8988T (cell line): ENCODE measurements at places on chromosomes 12 and 14.

DNA sequence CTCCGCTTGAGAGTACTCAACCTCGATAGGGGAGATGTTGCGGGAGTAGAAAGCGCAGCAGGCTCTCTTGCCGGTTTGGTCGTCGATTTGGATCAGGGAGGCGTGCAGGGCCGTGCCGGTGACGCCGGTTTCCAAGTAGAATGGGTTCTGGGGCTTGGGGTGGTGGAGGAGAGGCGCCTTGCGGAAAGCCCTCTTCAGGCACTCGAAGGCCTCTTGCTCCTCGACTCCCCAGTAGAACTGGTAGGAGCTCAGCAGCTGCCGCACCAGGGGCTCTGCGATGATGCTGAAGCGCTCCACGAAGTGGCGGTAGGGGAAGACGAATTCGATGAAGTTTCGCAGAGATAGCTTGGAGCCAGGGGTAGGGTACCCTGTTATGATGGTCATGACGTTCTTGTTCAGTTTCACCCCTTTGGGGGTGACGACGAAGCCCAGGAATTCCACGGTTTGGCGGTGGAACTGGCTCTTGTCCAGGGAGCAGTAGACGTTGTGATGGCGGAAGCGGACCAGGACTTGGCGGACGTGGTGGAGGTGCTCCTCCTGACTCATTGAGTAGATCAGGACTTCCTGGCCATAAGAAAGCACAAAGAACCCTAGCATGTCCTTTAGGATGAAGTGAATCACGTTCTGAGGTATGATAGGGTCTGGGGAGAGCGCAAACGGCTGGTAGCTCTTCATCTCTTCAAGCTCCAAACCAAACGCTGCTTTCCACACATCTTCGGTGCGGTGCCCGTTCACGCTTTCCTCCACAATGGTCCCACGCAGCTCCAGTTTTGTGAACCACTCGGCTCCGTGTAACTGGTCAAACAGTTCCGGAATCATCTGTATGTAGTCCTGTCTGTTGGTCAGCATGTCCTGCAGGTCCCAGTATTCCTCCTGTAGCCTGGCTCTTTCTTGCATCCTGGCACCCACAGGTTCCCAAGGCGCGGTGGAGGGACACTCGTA lies 21.2 kb downstream of the RTL1 start:
- no peak for DNase-seq

DNA sequence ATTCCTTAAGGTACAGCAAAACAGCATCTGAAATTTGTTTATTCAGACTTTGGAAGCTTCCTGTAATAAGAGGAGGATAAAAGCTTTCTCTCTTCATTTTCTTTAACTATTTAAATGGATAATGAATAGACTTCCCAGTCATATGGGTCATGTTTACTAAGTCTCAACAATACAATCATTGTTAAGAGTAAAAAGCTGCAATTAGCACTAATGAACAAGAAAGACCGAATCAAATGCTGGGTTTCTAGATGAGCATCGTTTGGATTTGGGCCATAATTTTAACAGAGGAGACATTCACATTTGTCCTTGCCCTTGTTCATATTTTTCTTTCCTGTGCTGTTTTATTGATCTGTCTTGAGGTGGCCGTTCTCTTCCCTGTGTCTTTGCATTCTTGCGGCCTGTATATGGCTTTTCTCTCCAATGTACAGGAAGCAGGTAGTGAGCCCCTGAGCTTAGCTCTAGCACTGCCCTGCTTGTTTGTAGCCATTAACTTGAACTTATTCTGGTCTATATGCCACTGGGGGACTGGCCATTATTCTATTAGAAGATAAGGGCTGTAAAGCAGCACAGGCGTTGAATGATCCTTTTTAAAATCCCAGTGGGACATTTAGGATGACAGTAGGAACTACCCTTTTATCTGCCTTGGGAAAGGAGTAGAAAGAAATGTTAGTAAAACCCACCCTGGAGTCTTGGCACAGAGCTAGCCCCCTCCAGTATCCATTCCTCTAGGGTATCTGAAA lies 34.6 kb downstream of the ABHD12B start:
- no peak for DNase-seq

GRCh38 chr12:98417266-98417665 lies 98.1 kb upstream of the TMPO start:
- no peak for DNase-seq

DNA sequence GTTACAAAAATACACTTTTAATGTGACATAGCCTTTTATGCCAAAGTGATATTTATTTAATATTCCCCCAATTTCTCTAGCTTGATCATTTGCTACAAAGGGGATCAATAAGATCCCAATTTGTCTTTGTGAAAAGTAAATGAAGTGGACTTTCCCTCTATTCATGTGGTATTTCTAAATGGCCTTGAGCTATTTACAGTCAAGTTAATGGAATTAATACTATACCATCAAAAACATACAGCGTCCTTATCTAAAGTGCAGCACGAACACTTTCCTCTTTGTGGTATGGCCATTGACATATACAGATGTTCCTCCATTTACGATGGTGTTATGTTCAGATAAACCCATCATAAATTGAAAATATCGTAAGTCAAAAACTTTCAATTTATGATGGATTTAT lies 23.2 kb downstream of the CFL2 start:
- no peak for DNase-seq

GRCh38 chr12:24360057-24360456 lies 410.6 kb upstream of the SOX5 start:
- DNase-seq, result no peak

DNA sequence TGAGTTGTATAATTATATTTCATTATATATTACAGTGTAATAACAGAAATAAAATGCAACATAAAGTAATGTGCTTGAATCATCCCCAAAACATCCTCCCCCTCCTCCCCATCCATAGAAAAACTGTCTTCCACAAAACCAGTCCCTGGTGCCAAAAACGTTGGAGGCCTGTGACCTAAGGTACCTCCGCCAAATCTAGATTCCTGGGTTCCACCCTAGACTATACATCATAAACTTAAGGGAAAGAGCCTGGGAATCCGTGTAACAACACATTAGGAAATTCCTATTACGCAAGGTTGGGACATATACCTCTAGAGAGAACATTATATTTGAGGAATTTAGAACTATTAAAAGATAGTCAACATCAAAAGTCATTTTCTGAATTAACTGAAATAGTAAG lies 38.0 kb downstream of the SPPL3 start:
- no peak for DNase-seq

DNA sequence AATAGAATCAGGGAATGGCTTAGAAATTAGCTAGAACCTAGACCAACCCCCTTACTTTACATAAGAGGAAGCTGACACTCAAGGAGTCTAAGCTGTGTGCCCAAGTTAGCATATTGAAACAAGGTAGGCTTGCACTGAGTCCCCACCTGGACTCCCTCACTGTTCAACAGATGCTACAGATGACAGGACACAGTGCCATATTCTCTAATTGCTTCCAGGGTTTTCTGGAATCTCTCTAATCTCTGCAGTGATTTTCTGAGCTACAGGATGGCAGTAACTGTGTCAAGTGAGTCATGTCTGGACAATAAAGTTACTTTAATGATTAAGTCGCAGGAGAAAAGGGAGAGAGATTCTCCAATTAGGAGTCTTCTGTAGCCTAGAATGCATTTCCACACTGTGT lies 35.8 kb downstream of the AKAP6 start:
- DNase-seq, result no peak

- DNase-seq, result no peak
Measured at GRCh38 chr12:26991826-26992225, 22.4 kb downstream of the TM7SF3 start.

DNA sequence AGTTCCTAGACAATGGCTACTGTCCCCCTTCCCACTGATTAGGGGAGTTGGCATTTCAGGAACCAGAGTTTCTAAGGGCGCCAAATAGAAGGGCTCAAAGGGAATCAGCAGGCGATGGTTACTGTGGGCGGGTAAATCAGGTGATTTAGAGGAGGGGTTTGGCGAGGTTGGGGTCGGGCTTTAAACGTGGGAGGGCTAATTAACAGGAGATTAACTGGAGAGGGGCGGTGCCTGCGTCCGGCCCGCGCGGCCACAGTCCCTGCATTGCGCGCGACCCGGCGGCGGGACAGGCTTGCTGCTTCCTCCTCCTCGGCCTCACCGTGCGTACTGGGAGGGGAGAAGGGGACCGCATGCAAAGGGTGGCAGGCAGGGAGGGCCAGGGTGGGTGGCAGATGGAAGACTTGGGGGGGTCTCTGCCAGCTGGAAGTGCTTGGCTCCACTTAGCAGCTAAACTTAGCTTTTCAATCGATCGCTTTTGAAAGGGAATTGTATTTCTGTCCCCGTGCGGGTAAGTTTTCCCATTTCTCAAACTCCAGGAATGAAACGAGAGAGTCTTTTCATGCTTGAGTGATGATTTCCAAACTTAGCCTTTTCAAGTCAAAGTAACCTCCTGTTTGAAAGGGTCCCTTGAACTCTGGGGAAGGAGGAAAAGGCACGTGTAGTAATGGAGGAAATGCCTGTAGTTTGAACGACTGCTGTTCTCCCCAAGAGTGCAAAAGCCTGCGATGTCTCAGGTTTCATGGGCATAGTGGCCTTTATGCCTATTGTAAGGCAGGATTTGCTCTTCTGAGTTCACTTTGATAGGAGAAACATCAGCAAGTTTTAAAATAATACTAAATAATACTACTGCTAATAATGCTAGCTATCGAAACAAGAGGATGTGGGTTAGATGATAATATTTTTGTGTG lies at the start of gene MGST1:
Gene MGST1 (plus strand): TSS at position 255 of the 908 bp plus-strand sequence. CDS start 6,608 bp downstream, outside the sequence.
- no peak for DNase-seq

GRCh38 chr14:87883750-87884149 lies 109.2 kb downstream of the GALC start:
- no peak for DNase-seq

GRCh38 chr12:49225576-49226166 lies 36.8 kb upstream of the TUBA1A start:
- no peak for DNase-seq

GRCh38 chr12:74482115-74482514 lies 55.5 kb upstream of the ATXN7L3B start:
- no peak for DNase-seq

GRCh38 chr12:118574288-118574687 lies 197.9 kb downstream of the SUDS3 start:
- DNase-seq, result no peak

DNA sequence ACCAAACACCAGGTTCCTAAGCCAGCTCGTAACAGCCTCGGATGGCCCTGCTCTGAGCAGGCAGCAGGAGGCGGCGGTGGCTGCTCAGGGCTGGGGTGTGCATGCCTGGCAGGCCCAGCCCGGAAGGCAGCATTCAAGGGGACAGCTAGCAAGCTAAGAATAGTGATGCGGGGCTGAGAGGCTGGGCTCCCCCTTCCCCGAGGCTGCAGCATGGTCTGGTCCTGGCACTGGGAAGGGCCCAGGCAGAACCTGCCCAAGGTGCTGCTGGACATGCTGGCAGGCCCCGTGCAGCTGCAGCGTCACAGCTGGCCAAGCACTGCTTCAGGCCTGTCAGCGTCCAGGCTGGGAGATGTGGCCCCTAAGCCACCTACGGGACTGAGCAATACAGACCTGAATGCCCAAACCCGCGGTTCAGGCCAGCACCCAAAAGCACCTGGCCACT lies 26.4 kb upstream of the NUDT14 start:
- DNase-seq, result peak; percentile 88

- DNase-seq, result peak; percentile 7
Measured at GRCh38 chr12:52245259-52245961, 12.4 kb downstream of the KRT7 start.

DNA sequence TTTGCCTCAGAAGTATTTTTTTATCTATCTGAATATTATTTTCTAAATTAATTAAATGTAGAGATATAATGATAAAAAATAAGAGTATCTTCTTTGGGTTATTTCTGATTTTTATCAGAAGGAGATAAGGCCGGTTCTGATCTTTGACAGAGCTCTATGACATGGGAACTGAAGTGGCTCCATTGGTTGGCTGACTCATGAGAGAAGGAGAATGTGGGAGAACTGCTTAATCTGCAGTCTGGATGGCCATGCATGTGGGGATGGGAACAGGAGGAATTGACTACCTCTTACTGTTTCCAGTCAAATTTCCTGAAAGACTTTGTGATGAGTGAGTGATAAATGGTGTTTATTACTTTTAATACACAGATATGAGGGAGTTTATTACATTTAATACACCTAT lies 155.8 kb upstream of the ATP2B1 start:
- no peak for DNase-seq

GRCh38 chr12:30753233-30753632 lies 1.5 kb downstream of the CAPRIN2 start:
- peak; percentile 43 for DNase-seq

- DNase-seq, result no peak
Measured at GRCh38 chr14:95597784-95598211, 62.9 kb downstream of the GLRX5 start.

DNA sequence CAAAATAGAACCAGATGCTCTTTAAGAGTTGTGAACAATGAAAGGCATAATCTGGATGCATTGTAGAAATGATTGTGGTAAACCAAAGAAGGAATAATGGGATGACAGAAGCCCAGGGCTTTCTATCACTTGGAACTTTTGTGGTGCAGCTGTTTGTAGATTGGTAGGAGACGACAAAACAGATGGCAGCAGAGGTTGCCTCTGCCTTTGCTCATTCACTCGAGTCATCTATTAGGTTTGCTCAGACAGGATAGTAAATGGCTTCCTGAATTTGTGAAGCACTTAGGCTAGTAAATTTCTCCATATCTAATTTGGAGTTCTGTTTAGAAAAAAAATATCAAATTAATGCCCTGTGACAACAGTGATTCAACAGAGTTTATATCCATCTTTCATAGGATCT lies 78.4 kb downstream of the FGD4 start:
- no peak for DNase-seq

DNA sequence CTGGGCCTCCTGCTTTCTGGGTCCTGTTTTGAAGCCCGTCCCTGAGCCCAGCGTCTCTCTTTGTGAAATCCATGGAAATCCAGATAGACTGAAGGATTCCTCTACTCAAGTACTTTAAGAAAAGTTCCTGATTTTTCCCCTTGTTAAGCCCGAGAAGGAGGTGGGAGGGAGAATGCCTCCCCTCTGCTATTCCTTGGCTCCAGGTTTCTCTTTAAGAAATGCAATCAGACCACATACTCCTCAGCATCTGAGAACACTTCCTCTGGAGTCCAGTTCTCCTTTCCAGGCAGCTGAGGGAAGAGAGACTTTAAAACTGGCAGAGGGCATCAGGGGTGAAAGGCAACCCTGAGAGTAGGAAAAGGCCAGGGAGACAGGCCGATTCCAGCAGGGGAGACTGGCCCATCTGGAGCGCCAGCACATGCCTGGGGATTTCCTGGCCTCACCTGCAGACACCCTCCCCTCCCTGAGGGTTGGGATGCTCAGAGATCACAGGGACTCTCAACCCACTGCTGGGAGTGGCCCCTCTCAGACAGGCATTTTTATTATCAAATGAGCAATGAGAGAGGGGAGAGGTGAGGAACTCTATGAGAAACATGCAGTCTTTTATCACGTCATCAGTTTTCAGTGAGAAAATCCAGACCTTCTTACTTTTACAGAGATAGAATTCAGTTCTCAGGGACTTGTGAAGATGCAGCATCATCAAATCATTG lies 2.0 kb upstream of the EMP1 start:
- DNase-seq, result no peak

- DNase-seq, result no peak
Measured at GRCh38 chr14:25518364-25518763, 468.4 kb upstream of the STXBP6 start.

DNA sequence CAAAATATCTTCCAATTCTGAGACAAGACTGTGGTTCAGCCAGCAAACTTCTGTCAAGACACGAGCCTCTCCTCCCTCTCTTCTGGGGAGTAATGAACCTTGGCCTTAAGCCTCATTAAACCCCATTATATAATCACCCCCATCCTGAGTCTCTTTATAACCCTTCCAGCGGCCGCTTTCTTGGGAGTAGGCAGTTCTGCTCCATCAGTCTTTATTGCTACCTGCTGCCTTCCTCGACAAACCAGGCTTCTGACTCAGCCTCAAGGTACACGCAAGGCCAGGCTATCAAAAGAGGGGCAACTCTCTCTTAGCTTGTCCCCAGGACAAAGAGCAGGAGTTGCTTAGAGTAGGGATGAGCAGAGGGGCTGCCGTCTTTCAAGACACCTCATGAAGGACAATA lies 300.8 kb upstream of the NOS1 start:
- no peak for DNase-seq
